Fibroblast of upper back skin (primary cell): ENCODE measurements at places on chromosomes 5 and 9.

- no peak for DNase-seq
Measured at GRCh38 chr5:65556181-65556580, 6.8 kb downstream of the CENPK start.

DNA sequence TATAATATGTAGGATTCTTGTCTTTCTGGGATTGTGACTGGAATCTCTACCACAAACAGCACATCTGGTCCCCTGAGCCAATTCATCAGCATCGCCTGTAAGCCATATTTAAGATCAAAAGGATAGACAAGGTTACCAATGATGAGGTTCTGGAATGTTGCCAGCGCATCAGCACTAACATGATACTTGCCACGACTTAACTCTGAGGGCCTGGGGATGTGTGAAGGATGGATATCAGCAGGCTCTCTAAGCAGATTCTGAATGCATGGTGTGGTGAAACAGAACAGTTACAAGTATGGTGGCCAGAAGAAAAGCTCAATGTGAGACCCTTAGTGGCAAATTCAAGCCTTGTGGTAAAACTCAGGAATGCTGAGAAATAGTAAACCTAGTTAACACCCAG, 143.0 kb downstream of the XRCC4 start:
- DNase-seq = peak; percentile 21

DNA sequence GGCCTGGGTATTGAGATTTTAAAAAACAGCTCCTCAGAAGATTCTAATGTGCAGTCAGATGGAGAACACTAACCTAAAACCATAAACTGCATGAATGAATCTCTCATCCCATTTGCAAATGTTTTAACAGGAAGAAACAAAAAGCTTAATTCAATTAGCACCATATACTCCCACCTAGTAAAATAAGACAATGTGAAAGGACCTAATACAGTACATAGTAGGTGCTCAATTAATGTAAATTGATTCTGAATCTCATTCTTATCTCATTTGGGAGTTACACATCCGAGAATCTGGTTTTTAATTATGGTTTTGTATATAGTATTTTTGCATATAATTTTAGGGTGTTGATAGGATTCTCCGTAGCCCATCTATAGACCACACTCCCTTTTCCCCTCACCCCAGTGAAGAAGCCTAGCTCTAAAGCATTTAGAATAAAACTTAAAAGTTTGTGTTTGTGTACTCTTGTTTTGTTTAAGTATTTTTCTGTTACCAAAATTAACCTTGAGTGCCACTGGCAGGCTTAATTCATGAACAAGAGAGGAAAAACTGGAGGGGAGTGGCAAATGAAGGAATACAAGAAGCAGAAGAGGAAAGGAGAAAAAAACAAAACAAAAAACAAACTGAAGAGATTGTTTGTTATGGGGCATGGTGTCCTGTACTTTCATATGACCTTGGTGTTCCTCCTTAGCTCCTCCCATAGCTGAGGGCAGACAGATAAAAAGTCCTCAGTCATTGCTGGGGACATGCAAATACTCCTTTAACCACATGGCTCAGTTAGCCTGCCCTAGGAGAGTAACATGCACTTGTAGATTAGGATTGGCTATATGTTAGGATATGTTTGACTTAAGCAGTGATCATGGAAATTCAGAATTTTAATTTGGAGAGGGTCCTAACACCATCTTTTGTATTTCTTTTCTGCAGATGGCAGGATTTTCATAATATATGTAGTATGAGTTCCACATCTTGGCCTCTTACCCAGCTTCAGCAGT, 1.2 kb downstream of the RNF14 start:
- no peak for DNase-seq

DNA sequence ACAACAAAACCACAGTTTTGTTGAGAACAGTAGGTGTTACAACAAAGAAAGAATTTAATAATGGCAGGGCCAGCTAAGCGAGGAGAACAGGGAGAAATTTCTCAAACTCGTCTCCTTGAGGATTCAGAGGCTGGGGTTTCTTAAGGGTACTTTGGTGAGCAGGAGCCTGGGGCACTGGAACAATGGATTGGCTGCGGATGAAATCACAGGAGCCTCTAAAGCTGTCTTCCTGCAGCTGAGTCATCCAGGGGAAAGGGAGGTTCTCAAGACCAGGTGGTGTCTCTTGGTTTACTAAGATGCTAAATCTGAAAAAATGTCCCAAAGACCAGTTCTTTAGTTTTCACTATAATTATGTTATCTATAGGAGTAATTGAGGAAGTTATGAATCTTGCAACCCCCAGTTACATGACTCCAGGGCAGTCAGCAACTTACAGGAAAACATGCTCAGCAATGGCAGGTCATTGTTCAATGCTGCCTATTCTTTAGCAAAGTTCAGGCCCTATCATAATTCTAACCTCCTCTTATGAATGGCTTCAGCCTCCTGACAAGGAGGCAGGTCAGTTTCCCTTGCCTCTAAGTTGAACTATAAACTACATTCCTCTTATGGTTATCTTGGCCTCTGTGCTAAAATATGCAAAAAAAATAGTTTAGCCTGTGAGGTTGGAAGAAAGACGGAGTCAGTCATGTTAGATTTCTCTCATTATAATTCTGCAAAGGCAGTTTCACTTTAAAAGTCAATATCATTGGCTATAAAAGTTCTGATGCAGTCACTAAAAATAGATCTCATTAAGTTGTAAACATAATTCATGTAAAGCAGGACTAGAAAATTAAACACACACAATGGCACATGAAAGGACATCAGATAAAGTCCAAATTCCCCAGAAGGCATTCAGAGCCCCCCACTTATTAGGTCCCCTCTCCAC, 63.3 kb upstream of the CKS2 start:
- no peak for DNase-seq

DNA sequence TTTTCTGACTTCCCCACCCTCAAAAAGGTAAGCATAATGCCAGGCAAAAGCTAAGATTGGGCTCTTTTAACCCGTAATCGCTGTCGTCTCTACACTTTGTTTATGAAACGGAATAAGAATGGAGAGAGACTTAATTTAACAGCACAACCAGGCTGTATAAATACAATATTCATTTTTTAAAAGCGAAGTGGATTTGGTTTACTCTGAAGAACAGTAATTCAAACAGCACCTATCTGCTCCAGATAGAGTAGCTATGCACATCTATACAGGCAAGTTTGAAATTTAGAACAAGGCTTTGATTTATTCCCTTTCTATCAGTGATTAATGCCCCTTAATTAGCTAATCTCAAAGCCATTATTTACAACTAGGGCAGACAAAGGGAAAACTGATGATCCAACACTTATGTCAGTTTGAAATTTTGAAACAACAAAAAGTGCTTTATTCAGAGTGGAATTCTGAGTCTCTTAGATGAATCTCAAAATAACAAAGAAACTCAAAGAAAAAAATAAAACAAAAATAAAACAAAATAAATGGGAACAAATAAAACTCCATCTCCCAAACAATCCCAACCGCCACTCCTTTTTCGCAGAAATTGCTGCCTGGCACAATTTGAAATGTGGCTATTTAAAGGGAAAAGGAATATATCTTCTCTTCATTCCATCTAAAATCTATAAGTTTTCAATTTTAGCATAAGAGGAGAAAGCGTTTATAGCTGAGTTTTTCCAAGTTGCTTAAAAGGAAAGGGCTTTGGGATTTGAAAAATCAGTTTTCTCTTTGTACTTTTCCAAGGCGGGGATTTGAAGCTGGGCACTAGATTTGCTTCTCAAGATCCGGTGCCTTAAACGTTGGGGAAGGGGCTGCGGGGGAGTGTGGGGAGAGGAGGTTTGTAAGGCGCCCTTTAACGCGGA, 298.6 kb downstream of the PARP8 start:
- DNase-seq = no peak

- no peak for DNase-seq
Measured at GRCh38 chr9:89747596-89747995, 142.8 kb downstream of the GADD45G start.

GRCh38 chr5:113357696-113358476, 76.9 kb downstream of the TSSK1B start:
- DNase-seq = no peak

- DNase-seq = no peak
Measured at GRCh38 chr5:152116934-152117333, 192.3 kb upstream of the GLRA1 start.

DNA sequence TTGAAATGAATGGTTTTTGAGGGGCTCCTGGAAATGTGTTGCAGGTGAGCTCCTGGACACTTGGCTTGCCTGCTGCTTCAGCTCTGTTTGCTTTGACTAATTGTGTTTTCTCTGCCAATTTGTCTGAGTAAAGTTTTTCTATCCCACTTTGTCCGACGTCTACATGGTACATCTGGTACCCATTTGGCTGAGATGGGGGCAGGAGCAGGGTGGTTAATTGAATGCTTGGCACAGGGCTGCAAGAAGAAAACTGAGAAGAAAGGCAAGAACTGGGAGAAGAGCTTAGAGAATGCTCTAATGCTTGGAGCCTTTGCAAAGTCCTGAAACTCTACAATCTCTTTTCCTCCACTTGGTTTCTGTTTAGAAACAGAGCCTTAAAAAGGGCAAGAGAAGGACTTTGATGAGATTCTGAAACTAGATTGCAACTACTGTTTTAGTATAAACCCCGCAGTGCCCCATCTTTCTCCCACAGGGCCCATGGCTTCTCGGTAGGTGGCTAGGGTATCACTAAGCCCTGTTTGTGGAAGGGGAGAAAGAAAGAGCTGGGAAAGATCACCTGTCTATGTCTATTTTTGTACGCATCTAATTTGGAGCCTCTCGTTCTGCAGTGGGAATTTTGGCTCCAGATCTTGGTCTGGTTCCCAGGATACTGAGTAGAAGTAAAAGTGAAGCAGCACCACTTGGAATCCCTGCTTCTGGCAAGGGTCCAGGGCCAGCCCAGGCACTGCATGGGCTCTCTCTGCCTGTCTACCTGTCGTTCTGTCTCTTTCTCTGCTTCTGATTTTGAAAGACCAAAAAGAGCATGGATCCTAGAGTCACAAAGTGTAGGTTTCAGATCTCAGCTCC, 214.4 kb downstream of the SEMA6A start:
- DNase-seq = peak; percentile 23

- no peak for DNase-seq
Measured at GRCh38 chr5:133521801-133522200, 90.5 kb downstream of the FSTL4 start.

- DNase-seq = peak; percentile 79
Measured at GRCh38 chr9:94847486-94847885, 121.0 kb downstream of the AOPEP start.

DNA sequence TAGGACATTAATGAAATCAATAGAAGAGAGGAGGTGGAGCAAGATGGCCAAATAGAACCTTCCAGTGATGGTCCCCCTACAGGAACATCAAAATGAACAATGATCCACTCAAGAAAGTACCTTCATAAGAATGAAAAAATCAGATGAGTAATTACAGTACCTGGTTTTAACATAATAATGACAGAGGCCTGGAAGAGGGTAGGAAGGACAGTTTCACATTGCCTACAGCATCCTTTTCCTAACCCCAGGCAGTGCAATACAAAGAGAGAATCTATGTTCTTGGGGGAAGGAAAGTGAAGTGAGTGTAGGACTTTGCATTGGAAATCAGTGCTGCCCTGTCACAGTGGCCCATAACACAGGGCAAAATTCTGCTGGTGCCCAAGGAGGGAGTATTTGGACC, 81.2 kb upstream of the SPTLC1 start:
- DNase-seq = no peak

DNA sequence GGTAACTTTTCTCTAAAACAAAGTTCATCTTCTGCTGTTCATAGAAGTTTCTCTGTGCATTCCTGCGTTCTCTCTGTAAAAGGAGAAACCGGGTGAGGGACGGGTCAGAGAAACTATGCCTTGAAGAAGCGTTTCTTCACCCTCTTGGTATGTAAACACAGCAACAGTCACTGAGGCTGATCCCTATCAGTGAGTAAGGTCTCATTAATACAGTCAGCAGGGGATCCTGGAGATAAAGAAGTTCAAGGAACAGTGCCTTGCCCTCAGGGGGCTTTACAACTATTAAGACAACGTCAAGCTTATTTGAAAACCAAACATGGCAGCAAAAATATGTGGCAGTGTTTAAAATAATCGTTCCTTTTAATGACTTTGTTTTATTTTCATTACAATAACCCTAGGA, 202.9 kb upstream of the IL12B start:
- peak; percentile 37 for DNase-seq

DNA sequence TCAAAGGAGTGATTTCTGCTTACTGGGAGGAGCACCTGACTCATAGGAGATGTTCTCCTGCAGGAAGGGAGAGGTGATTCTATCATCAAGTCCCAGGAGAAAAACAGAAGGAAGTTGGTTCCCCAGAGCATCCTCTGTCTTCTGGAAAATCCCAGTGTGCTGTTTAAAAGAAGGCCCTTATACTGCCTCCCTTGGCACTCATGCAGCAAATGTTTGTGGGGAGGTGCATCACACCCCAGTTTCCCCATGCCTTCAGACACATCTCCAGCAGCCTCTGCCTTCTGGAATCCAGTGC, 63.1 kb downstream of the PPARGC1B start:
- DNase-seq = no peak

GRCh38 chr5:73822989-73823339, 197.0 kb downstream of the ARHGEF28 start:
- DNase-seq = no peak

GRCh38 chr5:173035904-173036707, 20.0 kb upstream of the CREBRF start:
- DNase-seq = no peak

GRCh38 chr5:75322066-75322465, 15.0 kb upstream of the HMGCR start:
- no peak for DNase-seq

- DNase-seq = peak; percentile 96
Measured at GRCh38 chr9:107251756-107252322, 31.2 kb upstream of the RAD23B start.

DNA sequence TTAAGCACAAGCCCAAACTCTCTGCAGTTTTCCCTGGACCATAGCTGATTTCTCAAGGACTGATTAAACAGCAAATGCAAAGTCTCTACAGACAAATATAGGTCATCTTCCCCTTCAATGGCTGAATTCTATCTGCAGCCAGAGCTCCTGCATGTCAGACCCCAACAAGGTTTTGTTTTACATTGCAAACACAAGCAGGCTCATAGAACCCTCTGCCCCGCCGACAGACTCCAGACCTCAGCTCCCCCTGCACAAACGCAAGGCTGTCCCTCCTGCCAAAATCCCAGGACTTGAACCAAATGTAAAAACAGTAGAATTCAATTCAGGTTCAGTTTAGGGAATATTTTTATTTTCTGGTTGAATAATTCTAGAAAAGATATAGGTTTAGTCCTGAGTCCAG, 526.7 kb upstream of the TRPC7 start:
- no peak for DNase-seq

- no peak for DNase-seq
Measured at GRCh38 chr9:121636341-121636865, 15.0 kb upstream of the DAB2IP start.

GRCh38 chr5:124659798-124660197, 86.6 kb downstream of the ZNF608 start:
- peak; percentile 74 for DNase-seq

DNA sequence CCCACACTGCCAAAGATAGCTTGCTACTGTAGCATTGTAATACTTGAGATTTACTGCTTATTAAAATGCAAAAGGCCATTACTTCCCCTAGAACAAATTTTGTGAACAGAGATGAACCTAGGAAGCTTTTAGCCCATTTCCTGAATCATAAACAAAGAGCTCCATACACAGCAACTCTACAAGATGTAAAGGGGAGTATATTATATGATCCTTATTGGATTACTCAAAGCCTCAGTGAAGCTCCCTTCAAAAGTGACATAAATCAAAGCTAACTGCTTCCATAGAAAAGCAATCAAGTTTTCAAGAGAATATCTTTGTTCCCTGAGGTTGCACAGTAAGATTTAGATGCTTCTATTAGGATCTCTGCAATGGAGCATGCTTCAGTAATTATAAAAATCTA, 629.8 kb downstream of the EFNA5 start:
- DNase-seq = no peak

GRCh38 chr5:107401470-107402122, 269.1 kb downstream of the EFNA5 start:
- DNase-seq = no peak

- no peak for DNase-seq
Measured at GRCh38 chr9:116547729-116548426, 139.2 kb upstream of the TRIM32 start.
